GM23248 (cell line): ENCODE measurements at places on chromosomes 7 and 10. TPM values are rescaled to one million over a fixed set of nuclear protein-coding genes. Genes with fewer than 3 reads are reported as not detected.

DNA sequence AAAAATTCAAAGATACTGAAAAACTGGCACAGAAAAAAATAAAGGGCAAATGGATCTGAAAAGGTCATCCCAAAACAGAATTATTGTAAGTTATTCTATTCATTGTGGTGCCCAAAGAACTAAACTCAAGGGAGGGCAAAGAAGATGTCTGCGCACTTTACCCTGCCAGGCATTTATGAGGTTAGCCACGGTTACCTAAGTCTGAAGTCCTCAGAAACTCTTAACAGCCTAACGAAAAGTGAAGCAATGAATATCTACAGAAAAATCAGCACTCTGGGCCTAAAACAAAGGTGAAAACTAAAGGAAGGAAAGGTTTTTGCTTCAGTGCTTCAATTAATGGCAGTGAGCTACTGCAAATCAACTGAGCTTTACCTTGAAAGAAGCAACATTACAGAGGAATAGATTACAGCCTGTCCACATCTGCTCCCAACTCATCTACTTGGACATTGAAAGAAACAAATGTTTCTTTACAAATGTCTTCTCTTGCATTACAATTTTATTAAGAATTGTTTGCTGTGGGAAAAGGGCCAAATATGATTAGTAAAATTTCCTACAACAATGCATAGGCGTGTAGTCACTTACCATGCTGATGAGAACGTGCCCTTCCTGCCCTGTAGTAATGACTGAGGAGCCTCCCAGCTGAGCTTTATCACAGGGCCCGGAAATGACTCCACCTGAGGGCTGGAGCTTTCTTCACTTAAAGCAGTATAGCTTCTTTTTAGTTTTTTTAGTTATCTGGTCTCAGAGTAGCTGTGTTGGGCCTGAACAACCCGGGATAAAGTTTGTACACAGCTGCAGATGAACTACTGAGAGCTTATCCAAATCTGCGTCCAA is at the start of gene TUBAL3:
TUBAL3 (minus strand) TSS at position 621 of the 834 bp plus-strand sequence; CDS start at position 585, 36 bp downstream.
- no peak for DNase-seq

- DNase-seq, result no peak
Measured at GRCh38 chr7:85828614-85829013, 641.8 kb upstream of the SEMA3D start.

DNA sequence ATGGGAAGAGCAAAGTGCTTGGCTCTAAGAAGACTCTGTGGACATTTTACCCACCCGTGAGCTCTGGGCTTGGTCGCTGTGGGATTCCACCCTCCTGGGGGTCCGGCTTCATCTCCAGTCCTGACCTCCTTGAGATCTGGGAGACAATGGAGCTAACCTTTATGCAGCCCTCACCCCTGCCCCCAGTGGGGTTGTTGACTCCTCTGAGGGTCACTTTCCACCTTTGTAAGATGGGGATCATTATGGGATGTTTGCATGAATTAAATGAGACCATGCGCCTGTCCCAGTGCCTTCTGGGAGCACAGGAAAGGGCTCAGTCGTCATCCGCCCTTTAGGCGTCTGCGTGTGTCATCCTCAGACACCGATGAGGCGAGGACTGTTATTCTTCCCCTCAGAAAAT is 237.2 kb downstream of the SKAP2 start:
- no peak for DNase-seq

- peak; percentile 38 for DNase-seq
Measured at GRCh38 chr7:27641581-27642230, 21.0 kb downstream of the HIBADH start.

DNA sequence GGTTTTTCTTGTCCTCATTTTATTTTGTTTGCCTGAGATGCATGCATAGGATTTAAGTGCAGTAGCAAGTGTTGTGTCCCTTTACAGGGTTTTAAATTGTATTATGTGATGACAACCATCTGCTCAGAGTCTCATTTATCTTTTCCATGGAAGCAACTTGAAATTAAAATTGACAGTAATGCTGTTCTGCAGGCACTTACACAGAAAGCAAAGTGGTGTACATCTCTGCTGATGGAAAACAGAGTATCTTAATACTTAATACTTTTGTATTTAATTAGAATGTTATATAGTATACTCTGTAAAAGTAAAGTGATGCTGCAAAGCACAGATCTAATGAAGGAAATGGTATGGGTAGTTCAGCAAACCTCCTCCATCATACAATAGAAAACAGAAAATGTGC is 482.9 kb downstream of the POM121L12 start:
- no peak for DNase-seq

GRCh38 chr10:78691301-78692030 is 377.3 kb upstream of the ZMIZ1 start:
- DNase-seq, result no peak

- DNase-seq, result peak; percentile 7
Measured at GRCh38 chr7:49850921-49851613, 77.6 kb downstream of the VWC2 start.

DNA sequence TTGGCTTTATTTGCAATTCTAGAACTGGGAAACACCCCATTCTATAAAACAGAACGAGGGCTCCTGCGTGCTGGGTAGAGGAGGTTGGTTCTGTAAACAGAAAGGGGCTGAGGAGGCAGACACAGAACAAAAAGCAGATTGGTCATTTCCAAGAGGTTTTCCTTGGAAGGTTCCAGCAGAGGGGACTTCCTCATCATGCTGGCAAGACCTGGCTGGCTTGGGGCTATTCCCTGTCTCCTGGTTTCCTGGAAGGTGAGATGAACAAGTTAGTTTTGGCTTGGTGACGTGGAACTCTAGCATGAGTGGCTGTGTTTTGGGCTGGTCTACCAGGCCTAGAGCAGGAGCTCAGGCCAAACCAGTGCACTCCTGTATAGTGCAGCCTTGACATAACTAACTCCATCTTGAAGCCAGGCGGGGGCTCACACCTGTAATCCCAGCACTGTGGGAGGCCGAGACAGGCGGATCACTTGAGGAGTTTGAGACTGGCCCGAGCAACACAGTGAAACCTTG is 26.1 kb upstream of the DNAJB6 start:
- no peak for DNase-seq

DNA sequence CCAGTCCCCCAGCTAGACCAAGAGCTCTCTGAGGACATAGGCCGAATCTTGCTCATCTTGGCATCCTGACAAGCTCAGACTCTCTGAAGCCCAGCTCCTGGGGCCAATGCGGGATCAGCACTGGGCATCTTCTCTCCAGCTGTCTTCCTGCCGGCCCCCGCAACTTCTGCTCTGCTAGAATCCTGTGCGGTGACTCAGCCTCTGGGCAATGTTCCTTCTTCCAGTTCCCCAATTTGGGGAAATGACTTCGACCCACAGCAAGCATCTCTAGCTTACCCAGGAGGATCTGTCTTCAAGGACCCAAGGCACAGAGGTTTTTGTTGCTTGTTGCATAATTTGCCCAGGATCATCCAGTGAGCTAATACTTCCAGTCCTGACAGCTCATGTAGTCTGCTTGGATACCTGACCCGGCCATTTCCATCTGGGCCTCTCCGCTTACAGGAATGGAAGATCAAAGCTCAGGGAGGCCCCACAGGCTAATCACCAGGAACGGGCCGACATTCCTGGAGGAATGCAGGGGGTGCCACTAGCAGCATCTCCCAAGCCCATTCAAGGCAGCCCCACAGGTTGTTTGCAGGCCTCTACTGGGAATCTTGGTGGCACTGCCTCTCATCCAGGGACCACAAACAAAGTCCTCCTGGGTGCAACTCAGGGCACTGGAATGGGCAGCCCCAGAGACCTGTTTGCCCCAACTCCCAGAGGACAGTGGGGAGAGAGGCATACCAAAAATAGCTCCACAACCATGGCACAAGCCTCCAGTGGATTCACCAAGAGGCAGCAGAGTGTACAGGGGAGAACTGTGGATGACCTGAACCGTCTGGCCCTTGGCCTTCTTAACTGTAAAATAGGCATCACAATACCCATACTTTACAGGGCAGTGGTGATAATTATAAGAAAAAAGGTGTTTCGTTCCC is 151.9 kb downstream of the NEURL1 start:
- DNase-seq, result peak; percentile 98

- peak; percentile 77 for DNase-seq
Measured at GRCh38 chr10:58385784-58386112, 538 bp downstream of the TFAM start.

DNA sequence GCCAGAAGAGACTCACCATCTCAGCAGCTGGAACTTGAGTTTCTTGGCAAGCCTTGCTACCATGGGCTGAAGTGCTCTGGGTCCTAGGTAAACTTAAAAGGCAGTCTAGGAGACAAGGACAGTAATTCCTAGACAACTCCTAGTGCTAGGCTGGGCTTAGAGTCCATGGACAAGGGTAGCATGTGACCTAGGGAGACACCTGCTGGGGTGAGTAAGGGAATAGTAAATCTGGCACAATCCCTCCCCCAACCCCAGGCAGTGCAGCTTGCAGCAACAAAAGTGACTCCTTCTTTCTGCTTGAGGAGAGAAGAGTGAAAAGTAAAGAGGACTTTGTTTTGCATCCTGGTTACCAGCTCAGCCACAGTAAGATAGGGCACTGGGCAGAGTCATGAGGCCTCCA is 316.5 kb upstream of the IMMP2L start:
- no peak for DNase-seq

- DNase-seq, result no peak
Measured at GRCh38 chr10:27687743-27688142, 57.9 kb downstream of the MKX start.

- no peak for DNase-seq
Measured at GRCh38 chr10:58706836-58707235, 194.2 kb downstream of the BICC1 start.

GRCh38 chr10:29955329-29955935 is 104.0 kb downstream of the JCAD start:
- DNase-seq, result no peak

DNA sequence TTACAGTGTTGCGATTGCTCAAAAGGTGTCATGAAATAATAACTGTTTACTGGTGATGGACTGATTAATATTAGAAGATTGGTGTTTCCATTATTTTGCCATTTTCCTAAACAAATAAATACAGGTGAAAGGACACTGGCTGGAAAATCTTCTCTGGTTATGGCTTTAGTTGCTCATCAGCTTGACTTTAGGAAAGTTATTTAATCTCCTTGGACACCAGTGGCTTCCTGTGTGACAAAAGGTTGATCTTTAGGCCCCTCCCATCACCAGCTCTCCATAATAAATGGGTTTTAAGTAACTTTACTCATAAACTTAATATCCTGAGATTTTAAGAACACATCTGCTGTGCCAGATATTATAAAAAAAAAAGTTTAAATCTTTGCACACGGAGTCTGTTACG is 737 bp downstream of the CABCOCO1 start:
- peak; percentile 16 for DNase-seq

DNA sequence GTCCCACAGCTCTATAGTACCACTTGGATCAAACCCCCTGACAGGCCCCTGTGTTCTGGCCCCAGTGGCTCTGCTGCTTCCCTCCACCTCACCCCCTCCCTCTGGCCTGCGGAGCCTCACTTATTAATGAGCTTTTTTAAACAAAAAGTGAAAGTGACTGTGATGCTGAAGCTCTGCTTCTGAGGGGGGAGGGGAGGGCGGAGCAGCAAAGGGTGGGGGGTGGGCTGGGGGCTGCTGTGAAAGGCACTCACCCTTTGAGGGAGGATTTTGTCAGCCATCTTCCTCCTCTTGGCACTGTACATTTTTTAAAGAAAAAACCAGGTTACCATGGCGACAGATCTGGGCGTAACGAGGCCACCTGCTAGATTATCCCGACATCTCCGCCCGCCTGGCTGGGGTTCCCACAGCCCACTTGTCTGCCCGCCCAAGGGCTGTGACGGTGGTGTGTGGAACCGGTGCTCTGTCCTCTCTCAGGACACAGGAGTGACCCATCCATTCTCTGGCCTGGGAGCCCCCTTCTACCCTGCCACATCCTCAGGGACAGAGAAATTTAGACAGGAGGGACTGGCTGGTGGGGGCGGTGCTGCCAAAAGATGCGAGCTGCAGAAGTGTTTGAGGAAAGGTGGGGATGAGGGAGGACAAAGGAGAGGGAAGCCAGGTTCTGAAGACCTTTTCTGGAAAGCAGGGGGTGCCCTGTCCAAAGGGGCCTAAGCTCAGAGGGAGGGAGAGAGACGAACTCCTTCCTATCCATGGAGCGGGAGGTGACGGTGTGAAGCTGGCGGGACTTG is 4.9 kb downstream of the SMARCD3 start:
- no peak for DNase-seq

DNA sequence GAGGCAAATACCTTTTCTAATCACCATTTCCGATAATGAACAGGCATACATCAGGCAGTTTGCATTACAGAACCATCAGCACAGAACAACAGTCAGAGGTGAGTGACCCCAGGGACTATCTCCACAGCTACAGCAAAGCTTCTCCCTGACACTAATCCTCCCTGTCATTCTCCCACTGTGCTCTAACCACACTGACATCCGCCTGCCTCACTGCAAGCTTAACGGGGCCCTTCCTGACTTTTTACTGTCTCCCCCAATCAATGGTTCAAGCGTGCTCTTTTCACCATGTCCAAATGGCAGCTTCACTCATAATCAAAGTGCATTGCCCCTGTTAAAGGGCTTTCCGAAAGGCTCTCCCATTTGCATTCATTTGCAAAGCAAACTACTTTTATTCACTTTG is 196.3 kb downstream of the DNAJC1 start:
- no peak for DNase-seq

DNA sequence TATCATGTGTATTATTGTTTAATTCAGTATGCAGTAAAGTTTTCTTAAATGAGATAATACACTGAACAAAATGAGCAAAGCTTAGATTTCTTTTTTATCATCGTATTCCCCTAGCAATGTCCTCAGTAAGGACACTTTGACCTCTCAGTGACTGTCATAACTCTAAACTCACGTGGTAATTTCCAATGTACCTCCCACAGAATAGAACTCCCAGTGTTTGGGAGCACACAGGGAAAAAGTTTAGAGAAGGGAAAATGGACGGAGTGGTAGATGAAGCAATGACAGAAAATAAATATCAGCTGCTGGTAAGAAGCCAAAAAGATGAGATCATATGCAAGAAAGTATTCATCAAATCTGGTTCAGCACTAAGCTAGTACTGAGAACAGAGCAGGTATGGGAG is 758.6 kb upstream of the KCND2 start:
- DNase-seq, result no peak

GRCh38 chr10:76540331-76540730 is 1097.3 kb downstream of the KCNMA1 start:
- no peak for DNase-seq

DNA sequence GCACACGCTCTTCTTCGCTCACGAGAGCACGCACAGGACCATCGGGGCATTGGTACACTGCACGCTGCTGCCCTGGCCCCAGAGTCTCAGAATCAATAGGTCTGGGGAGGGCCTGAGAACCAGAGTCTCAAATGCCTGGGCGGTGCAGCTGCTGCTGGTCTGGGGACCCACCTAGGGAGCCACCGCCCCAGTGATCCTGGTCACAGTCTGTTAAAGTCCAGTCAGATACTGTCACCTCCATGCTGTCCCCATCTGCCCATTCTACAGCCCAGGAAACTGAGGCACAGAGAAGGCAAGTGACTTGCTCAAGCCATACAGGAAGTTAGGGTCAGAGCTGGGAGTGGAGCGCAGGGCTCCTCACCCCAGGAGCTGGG is 38.0 kb downstream of the ZCCHC24 start:
- DNase-seq, result no peak

SSC4D gene
- total RNA-seq, result 0.43 TPM in 1 of 2 replicates, not detected in the other

CCDC172 gene
- not detected in 2 replicates for total RNA-seq

HOGA1 gene
- 0.22 TPM in 1 of 2 replicates, not detected in the other for total RNA-seq

SEMA4G gene
- total RNA-seq, result 0.11 TPM in 1 of 2 replicates, not detected in the other

EPDR1 gene
- total RNA-seq, result 1.5 and 5.2 TPM in 2 replicates

NODAL gene
- total RNA-seq, result not detected in 2 replicates

EBLN1 gene
- not detected in 2 replicates for total RNA-seq

ASZ1 gene
- total RNA-seq, result not detected in 2 replicates

MRLN gene
- total RNA-seq, result not detected in 2 replicates

HTR7 gene
- total RNA-seq, result 0.89 and 1.2 TPM in 2 replicates

NRG3 gene
- not detected in 2 replicates for total RNA-seq

PRKAG2 gene
- total RNA-seq, result 11.5 and 19.5 TPM in 2 replicates

PITRM1 gene
- total RNA-seq, result 75.5 and 94.4 TPM in 2 replicates
